ENCODE measurements at places on chromosomes 13 and 19. TPM values are rescaled to one million over a fixed set of nuclear protein-coding genes. Genes with fewer than 3 reads are reported as not detected.
A peak's percentile ranks its signal among the peaks of the same experiment; 100 is the strongest.

ATP4A gene
- not detected for polyA plus RNA-seq

SLC15A1 gene
- 0.53 TPM for polyA plus RNA-seq

PDE4A gene
- polyA plus RNA-seq = 9.5 TPM

LRRC25 gene
- 1.6 TPM for polyA plus RNA-seq

CATSPERD gene
- polyA plus RNA-seq = not detected

NCR1 gene
- polyA plus RNA-seq = 0.33 TPM

ENOX1 gene
- polyA plus RNA-seq = 5.8 TPM

GRCh38 chr19:648305-648704 lies 8.6 kb downstream of the FGF22 start:
- DNase-seq = no peak

DNA sequence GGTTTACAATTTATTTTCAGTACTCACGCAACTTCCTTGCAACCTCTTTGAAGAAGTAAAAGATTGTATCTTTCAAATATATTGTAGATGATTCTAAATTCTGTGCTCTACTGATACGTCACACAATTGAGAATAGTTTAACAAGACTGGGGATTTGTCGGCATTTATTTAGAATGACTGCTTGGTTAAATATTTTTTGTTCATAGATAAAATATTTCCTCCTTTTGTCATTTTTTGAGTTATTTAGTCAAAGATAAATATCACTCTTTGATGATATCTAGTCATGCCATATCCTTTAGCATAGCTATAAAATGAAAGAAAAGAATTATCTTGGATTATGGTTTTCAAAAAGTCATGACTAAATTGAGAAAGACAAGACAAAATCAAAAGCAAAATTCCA lies 2747.8 kb downstream of the PCDH9 start:
- no peak for DNase-seq

DNA sequence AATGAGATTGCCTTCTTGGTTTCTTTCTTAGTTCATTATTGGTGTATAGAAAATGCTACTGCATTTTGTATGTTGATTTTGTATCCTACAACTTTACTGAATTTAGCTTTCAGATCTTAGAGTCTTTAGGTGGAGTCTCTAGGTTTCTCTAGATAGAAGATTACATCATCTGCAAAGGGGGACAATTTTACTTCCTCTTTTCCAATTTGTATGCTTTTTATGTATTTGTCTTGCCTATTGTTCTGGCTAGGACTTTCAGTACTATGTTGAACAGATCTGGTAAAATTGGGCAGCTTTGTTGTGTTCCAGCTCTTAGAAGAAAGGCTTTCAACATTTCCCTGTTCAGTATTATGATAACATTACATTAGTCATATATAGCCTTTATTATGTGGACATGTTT lies 101.0 kb upstream of the SPRY2 start:
- DNase-seq = no peak

DNA sequence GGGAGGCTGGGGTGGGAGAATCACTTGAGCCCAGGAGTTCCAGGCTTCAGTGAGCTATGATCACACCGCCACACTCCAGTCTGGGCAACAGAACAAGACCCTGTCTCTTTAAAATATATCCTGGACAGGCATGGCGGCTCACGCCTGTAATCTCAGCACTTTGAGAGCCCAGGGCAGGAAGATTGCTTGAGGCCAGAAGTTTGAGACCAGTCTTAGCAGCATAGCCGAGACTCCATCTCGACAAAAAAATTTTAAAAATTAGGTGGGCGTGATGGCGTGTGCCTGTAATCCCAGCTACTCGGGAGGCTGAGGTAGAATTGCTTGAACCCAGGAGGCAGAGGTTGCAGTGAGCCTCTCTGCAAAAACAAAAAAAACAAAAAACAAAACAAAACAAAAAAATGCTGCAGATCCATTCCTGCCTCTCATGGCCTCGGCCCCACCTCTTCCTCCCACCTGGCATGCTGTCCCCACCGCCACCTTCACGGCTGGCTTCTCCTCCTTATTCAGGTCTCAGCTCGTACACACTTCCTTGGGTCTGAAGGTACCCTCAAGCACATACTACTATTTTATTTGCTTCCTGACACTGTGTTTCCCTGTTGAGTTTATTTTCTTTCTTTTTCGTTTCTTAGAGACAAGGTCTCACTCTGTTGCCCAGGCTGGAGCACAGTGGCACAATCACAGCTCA lies 5.3 kb downstream of the RFX1 start:
- DNase-seq = no peak

DNA sequence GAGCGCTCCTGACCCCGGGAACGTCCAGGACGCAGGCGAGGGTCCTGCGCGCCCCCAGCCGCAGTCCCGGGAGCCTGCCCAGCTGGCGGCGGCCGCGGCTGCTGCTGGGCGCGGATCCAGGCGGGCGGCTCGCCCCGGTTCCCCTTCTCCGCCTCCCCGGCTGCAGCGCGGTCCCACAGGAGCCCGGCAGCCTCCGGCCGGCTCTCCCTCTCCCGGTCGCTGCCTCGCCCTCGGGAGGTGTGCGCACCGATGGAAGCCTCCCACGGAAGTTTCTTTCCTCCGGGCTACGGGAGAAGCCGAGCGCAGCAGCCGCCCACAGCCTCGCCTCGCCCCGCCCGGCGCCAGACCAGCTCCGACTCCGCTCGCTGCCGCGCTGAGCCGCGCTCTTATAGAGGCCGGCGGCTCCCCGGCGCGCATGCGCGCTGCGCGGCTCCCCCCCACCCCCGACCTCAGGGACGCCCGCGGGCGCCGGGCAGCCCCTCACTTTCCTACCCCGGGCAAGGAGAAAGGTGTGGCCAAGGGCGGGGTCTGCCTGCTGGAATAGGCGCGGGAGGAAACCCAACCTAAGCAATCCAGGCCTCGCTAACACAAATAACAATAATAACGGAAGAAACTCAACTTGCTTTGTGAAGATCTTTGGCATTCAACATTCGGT lies at the start of gene SHISA2:
Gene SHISA2 (minus strand): TSS at position 360 of the 655 bp plus-strand sequence. CDS start 1,041 bp downstream, outside the sequence.
- DNase-seq = peak; percentile 82

- no peak for DNase-seq
Measured at GRCh38 chr13:64130600-64130999, 2715.0 kb upstream of the PCDH20 start.

- DNase-seq = no peak
Measured at GRCh38 chr13:97125810-97126738, 96.1 kb upstream of the MBNL2 start.

DNA sequence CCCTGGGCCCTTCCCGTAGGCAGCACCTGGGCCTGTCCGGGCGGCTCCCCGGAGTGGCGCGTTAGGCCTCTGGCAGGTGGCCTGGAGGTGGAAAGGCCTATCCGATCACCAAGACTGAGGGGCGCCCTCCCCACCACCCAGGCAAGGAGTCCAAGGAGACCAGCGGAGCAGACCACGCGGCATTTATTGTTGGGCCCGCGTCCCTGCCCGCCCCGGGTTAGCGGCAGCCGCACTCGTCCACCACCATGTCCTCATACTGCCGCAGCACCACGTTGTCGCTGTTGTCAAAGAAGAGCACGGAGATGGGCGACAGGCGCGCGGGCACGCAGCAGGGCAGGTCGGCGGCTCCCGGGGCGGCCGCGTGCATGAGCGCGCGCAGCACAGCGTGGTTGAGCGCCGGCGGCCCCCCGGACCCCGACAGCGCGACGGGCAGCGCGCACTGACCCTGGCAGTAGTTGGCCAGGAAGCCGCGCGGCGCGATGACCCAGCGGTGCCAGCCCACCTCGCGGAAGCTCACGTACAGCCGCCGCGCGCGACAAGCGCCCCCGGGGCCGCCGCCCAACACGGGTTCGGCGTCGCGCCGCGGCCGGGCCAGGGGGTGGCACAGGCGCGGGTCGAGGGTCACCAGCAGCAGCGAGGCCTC lies 27.5 kb downstream of the CERS1 start:
- no peak for DNase-seq

DNA sequence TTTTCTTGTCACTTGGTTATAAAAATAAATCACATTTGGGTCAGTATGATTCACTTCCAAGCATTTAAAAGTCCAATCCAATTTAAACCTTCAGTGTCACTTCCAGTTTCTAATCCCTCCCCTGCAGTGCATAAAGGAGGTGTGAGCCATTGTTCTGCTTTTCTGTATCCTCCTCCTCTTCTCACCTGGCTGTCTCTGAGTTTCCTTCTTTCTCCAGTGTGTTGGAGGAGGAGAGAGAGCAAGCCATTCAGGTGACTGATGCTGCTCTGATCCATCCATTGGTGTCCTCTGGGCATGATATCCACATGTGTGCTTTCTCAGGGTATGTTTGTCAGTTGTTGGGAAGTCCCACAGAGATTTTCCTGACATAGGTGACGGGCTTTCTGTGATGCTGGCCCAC lies 1.2 kb downstream of the NUDT15 start:
- DNase-seq = no peak

GRCh38 chr13:94182185-94182761 lies 297.2 kb downstream of the DCT start:
- no peak for DNase-seq

DNA sequence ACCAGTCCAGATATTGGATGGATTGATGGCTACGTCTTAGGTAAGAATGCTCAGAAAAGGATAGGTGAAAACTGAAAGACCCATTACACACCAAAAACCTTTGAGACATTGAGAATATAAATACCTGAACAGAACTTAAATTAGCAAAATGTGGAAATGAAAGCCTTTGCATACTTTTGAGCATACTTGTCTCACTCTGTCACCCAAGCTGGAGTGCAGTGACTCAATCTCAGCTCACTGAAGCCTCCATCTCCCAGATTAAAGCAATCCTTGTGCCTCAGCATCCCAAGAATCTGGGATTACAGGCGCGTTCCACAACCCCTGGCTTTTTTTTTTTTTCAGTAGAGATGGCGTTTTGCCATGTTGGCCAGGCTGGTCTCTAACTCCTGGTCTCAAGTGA lies 695.3 kb downstream of the DACH1 start:
- no peak for DNase-seq

DNA sequence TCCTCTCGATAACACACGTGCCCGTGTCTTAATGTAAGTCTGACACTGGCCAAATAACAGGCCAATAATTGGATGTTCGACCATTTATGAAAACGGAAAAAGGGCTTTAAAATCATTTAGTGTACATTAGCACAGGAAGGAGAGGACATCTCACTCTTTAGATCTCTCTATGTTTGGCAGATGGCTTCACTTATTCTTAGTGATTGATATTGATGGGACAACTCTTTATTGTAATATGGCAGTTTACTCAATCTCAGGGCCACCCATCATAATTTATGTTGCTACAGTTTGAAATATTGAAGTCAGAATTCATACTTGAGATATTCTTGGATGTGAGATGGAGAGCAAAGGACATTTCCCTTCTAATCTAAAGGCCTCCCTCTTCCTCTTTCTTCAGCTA lies 430.7 kb upstream of the ARGLU1 start:
- DNase-seq = no peak

DNA sequence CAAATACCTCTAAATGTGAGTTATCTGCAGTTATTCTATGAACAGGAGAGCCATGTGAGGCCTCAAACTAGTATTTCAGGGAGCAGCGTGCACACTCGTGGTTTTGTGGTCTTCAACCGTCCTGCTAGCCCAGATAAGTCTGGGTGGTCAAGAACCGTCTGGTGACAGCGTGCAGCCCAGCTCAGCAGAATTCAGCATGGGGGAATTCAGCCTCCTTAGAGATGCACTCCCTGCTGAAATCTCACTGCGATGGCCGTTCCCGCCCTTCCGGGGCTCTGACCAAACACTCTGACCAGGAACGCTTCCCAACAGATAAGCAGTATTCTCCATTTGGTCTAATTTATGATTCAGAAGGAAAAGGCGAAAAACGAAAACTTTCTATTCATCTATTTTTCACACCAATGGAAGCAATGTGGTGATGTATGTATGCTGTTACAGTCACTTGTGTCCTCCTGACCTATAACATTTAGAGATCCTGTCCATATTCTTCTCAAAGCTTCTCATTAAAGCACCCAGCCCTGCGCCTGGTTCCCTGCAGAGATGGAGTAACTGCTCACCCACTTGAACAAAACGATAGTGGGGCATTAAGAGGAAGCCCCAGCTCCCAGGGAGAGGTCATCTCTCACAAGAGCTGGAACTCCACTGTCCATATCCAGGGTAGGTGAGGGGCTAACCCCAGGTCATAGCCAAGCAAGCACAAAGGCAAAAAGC lies 2.9 kb downstream of the ANKRD27 start:
- no peak for DNase-seq
